CD4-positive, alpha-beta T cell treated with Interleukin-4 for 1 hour (primary cell): ENCODE measurements at places on chromosomes 2 and 18.

GRCh38 chr2:138708682-138709241, 71.4 kb downstream of the NXPH2 start:
- DNase-seq = no peak

GRCh38 chr2:148021059-148021861, at the start of gene MBD5:
Gene MBD5 (plus strand): TSS chr2:148021091.
- peak; percentile 80 for DNase-seq

DNA sequence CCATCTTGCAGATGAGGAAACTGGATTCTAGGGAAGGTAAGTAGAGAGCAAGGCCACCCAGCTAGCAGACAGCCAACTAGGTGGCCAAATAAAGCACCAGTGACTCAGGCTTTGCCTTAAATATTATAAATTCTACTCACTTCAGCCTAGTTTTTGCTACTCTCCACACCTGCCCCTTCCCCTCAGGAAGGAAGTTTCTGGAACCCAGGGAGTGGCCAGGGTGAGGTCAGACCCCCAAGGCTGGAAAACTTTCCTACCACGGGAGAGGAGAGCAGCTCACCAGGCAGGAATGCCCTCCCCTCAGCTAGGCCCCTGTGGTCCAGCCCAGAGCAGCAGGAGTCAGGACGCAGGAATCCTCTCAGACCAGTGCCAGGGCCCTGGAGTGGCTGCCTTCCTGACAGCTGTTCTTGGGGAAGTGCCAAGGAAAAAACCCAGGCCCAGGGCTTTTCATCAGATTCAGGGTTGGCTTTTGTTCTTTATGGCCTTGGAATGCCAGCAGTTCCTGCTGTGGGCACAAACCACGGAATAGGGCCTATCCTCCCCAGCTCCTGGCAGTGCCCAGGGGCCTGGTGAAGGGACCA, 5.1 kb upstream of the PAX8 start:
- no peak for DNase-seq

GRCh38 chr2:215356948-215357461, 45.1 kb downstream of the ATIC start:
- no peak for DNase-seq

DNA sequence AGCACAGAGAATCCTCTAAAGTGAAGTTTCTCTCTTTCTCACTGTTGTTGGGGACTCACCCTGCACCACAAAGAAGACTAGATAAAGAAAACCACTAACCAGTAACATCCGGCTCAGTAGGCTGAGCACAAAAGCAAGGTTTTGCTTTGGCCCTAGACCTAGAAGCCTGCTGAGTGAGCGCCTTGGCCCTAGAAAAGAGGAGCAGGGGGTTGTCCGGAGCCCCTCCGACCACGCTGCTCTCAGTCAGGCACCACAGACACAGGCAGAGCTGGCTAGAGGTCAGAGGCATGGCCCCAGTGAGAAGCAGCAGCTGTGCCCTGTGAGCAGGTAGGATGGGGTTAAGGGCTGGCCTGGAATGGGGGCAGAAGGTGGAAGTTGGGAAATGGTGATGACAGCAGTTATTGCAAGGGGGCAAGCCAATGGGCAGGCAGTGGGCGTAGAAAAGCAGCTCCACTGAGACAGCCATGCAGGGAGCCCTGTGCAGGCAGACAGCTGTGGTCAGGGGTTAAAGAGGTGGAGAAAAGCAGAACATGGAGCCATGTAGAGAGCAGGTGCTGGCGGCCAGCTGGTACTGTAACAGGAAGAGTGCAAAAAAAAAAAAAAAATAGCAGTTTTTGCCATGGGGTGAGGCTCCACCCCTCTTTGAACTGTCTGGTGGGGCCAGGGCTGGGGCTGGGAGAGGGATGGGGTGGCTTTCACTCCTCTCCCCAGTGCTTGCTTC, 36.9 kb upstream of the SLC14A1 start:
- peak; percentile 78 for DNase-seq

DNA sequence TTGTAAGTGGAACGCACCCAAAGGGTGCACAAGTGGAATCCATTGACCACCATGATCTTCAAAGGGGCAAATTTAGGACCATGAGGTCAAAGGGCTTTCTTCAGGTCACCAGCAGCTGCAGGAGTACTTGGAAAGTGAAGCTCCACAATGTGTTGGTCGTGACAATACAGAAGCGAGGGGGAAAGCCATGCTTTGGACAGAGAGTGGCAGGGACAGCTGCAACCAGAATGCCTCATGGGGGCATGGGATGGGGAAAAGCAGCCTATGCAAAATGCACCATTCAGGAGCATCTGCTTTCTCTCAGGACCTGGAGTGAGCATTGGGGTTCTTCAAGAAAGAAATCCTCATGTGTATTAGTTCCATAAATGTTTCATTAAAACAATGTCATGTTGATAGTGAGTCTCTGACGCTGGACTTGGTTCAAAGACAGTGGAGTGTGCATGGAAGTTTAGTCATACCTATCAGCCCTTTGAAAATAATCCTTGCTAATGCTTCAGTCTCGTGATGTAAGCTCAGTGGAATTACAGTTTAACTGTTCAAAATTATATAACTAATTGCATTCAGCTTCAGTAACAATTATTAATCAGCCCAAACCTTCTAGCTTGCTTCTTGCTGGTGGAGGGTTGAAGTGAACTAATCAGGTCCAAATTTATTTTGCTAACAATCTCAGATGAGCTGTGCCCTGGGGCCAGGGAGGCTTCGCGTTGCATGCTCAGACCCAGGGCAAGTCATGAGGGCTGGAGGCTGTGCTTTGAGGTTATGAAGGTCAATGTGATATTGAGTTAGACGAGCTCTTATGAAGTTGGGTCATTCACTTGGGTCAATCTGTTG, 41.6 kb downstream of the ACKR3 start:
- no peak for DNase-seq

GRCh38 chr2:51710222-51710621, 678.3 kb upstream of the NRXN1 start:
- DNase-seq = no peak

DNA sequence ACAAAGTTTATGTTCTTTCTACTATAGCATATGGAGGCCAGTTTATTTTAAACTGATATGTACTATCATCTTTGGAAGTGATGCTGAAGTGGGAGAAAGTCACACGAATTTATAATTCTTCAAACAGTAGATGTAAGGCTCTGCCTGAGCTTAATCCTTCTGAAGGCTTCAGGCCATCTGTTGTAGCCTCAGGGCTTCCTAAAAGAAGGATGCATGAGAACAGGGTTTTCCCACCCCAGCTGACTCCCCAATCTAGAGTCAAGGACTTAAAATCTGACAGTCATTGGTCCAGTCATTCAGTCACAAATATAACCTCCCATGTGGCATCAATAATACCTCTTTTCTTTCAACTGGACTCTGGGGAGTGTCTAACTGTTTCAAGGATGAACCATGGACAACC, 330.5 kb downstream of the KCNS3 start:
- DNase-seq = no peak

GRCh38 chr18:67549946-67550345, 33.4 kb upstream of the DSEL start:
- DNase-seq = no peak

DNA sequence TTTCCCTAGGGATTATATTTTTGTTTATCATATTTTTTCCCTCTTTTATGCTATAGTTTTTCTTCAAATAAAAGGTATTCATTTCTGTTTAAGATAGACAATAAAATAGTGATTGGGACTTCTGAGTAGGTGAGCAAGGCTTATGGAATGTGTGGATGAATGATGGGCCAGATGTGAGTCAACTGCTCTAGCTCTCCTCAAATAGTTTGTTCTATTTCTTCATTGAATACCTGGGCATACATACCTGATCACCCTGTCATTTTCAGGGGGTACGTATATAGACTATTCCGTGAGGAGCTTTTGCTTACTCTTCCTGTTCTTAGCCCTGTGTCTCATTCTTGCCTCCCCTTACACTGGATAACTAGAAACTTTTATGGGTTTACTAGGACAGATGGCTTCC, 41.9 kb downstream of the BABAM2 start:
- DNase-seq = no peak

- no peak for DNase-seq
These were observed 11.6 kb upstream of the NCK2 start for GRCh38 chr2:105732955-105733607.

DNA sequence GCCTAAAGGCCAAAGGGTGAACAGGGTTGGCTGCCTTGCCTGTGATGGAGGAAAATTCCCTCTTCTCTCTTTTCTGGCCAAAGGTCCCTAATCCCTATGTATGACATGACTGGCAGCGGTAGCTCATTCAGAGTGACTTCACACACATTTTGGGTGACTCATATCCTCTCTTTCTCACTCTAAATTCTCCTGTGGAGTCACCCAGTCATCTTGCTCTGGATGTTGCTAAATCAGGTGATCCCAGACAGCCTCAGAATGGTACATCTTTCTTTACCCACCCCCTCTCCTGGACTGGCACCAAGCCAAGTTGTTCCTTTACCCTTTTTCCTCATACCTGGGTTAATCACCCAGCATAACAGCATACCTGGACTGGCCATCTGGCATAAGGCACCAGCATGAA, 77.2 kb downstream of the NEURL3 start:
- DNase-seq = no peak

- no peak for DNase-seq
These were observed 42.1 kb downstream of the DOK1 start for GRCh38 chr2:74596584-74596983.

DNA sequence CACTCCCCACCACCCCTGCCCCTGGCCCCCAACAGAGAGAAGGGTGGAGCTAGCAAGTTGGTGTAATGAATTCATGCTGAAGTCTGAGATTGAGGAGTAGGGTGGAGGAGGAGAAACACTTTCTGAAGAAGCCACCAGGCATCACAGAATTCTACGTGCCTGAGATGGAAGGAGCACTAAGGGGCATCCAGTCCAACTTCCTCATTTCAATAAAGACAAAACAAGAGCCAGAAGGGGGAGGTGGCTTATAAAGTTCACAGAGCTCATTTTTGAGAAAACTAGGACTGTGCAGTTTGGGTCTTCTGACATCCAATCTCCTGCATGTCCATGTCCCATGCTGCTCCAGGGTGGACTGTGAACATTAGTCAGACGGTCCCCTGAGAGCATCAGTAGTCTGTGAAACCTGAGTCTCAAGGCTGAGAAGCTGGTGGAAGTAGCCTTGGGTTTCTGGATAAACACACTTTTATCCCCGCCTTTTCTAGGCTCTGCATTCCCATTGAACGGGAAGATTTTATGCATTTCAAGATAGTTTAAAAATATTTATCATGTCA, 77.7 kb downstream of the TRIM43 start:
- DNase-seq = no peak

GRCh38 chr18:33356735-33357134, 83.8 kb downstream of the CCDC178 start:
- DNase-seq = no peak

- DNase-seq = peak; percentile 35
These were observed 102.2 kb upstream of the MSH2 start for GRCh38 chr2:47300609-47301276.

- DNase-seq = no peak
These were observed 139.6 kb downstream of the TTC32 start for GRCh38 chr2:19762142-19762541.

DNA sequence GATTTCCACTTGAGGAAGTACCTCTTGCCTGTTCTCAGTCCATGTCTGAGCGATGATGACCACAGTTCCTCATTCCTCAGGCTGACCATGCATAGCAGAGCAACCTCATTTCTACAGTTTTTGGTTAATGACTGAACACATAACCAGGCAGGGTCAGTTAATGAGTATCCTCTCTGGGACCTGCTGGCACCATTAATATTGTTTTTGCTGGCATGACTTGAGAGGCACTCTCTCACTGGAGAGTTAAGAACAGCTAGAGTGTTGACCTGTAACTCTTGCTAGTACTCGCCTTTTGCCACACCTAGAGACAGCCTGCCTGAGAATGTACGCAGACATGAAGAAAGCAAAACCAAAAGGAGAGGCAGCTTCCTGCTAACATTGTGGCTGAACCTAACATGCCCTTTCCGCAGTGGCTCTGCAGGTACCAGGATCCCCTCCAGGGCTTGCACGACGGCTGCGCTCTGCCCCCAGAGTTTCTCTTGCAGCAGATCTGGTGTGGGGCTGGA, 23.9 kb downstream of the PECR start:
- DNase-seq = peak; percentile 77
